ENCODE measurements at places on chromosomes 2 and 18.

- DNase-seq, result no peak
These were observed 22.5 kb upstream of the SIGLEC15 start for GRCh38 chr18:45802814-45803492.

- no peak for DNase-seq
These were observed 75.3 kb upstream of the DDX18 start for GRCh38 chr2:117738991-117739839.

DNA sequence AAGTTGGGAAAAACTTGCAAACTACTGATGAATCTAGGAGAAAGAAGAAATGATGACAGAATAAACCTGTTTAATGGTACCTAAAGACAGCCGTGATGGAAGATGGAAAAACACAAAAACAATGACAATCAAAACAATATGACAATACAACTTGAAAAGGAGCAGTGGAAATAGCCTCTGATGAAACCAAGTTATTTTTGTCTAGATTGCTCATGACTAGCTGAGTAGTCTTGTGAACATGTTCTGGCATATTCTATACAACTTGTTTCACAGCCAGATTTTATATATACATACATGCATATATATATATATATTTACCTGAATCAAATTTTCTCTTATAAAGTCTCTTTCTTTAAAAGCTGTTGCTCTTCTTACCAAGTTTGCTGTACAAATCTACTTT, 439.1 kb downstream of the TGIF1 start:
- DNase-seq, result no peak

DNA sequence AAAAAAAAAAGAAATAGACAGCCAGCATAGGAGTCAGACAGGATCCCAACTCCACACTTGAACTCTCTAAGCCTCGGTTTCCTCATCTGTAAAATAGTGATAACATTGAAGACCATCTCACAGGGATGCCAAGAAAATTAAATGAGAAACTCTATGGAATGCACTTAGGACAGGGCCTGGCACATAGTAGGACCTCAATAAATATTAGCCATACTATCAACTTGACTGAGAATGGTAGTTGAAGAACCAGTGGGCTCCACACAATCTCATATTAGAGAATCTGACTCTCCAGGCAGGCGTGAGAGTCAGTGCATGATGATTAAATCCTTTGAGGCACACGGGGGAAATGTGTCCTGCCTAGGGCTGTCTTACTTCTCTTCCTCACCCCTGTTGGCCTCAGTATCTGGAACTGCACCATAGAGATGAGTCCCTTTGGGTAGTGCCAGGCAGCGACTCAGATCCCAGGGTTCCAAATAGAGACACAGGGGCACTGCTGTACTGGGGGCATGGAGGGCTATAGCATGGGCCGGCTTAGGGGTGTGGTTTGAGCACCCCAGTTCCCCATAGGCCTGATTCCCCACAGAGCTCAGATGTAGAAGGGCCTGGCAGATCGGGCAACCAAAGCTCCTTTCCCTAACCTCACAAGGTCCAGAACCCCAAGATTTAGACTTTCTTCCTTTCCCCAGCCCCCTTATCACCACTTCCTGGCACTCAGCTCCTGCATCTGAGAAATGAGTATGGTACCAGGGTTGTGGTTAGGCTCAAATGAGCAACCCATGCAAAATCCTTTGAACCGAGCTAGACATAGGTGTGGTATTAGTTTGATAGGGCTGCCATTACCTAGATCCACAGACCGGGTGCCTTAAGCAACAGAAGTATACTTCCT, 51.3 kb upstream of the CAB39 start:
- DNase-seq, result no peak

GRCh38 chr2:71856773-71857525, 290.7 kb downstream of the CYP26B1 start:
- peak; percentile 71 for DNase-seq

DNA sequence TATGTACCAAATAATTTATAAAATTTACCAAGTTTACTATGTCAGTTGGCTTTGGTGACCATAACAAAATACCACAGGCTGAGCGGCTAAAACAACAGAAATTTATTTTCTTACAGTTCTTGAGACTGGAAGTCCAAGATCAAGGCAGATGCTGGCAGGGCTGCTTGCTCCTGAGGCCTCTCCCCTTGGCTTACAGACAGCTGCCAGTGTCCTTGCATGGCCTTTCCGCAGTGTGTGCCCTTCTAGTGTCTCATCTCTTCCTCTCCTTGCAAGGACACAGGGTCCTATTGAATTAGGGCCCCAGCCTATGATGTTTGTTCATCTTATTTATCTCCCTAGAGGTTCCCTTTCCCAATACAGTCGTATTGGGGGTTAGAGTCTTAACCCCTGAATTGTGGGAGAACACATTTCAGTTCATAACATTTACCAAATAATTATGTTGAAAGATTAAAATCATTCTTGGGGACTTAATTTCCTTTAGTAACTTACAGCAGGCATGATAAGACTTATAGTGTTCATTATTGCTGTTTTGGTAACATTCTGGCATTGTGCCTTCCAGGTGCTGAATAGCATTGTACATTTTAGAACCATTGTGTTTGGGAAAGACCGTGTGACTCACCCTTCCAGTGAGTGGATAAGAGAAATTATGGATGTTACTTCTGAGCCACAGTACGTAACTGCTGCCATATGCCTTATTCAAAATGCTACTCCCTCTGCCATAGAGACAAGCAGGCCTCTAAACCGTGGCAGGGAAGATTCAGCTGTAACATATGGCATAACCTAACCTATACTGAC, 317.5 kb downstream of the TMX3 start:
- no peak for DNase-seq

GRCh38 chr2:205723179-205723578, 40.9 kb downstream of the NRP2 start:
- DNase-seq, result no peak

DNA sequence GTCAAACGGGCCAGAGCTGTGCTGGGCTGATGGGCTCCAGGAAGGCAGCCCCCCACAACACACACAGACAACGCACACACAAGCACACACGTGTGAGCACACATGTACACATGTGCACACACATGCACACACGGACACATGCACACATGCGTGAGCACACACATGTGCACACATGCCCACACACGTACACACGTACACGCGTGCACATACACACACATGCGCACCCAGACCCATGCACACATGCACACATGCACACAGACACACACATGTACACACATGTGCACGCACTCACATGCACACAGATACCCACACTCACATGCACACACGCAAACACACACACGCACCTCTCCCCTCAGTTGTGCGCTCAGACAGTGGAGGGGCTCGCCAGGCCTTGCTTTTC, 31.2 kb upstream of the HPCAL1 start:
- peak; percentile 58 for DNase-seq

GRCh38 chr2:118548880-118549488, 298.5 kb downstream of the EN1 start:
- DNase-seq, result no peak

DNA sequence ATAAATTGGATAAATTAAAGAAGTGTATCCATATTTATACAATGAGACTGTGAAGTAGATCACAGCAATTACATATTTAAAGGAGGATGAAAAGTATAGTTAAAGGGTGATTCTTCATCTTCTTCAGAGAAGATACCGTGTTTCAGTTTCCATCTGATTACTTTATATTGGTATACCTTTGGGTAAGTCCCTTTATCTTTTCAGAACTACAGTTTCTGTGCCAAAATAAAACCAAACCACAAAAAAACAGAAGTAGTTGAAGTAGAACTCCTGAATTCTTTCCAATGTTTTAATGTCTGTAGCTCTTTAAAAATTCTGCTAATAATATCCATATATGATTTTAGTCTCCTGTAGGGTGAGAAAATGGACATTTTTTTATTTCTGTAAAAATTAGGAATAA, 231.2 kb upstream of the LINC00305 start:
- DNase-seq, result no peak

DNA sequence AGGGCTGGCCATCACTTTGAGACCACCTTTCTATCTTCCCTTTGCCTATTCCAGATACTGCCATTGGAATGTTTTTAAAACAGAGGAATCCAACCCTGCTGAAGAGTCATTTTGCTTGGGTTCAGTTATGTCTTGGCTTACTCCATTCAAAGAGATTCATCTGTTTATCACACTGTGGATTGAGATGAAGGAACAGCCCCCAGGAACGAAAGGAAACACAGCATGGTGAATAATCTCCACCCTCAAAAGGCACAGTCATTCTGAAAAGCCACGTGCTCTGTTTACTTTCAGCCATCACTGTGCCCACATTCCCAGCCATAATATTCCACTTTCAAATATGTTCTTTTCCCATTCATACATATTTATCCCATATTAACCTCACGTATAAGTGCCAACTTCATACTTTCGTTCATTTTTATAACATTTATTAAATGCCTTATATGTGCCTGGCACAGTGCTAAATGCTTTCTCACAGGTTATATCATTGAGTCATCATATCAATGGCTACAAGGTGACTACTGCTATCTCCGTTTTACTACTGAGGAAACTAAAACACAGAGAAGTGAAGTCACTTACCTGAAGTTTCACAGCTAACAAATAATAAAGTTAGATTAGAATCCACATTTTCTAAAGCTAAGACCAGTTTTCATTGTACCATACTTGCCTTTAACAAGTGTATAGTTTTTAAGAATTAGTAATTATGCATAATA, 143.6 kb downstream of the OSR1 start:
- no peak for DNase-seq

GRCh38 chr18:51135364-51135763, 62.1 kb downstream of the MEX3C start:
- no peak for DNase-seq

GRCh38 chr2:112156152-112156986, 18.2 kb downstream of the FBLN7 start:
- DNase-seq, result peak; percentile 65

GRCh38 chr2:130882111-130882690, 45.5 kb downstream of the ARHGEF4 start:
- DNase-seq, result no peak

- DNase-seq, result peak; percentile 79
These were observed 231.2 kb downstream of the AGAP1 start for GRCh38 chr2:235725016-235725489.

GRCh38 chr18:63207835-63208234, 111.7 kb downstream of the BCL2 start:
- no peak for DNase-seq

- DNase-seq, result no peak
These were observed 93.6 kb downstream of the ZEB2 start for GRCh38 chr2:144426355-144426754.

DNA sequence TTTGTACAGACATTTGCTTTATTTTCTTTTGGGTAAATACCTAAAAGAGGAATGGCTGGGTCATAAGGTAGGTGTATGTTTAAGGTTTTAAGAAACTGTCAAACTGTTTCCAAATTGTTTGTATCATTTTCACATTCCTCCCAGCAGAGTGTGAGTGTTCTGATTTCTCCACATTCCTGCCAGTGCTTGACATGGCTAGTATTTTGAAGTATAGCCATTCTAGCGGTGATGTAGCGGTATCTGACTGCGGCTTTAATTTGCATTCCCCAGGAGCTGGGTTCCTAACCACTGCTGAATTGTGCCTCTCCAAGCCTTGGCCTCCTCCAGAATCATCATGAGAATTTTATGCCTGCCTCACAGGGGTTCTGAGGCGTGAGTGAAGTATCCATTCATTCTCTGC, 61.8 kb upstream of the ARL4C start:
- DNase-seq, result no peak

DNA sequence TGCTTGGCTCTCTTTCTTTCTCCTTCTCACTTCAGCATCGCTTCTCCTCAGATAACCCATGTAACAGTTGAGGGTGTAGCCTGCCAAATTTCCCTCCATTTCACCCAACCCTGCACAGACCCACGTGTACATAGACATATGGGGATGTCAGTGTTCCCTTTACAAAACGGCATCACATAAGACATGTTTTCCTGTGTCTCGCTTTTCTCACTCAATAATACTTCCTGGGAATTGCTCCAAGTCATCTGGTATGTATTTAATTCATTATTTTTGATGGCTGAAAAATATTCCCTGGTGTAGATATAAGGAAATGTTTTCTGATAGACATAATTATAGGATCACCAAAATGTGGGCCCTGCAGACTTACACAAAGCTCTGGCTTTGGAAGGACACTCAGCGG, 176.8 kb downstream of the LOXHD1 start:
- DNase-seq, result no peak

- no peak for DNase-seq
These were observed 588 bp downstream of the TMEM214 start for GRCh38 chr2:27033253-27033852.

DNA sequence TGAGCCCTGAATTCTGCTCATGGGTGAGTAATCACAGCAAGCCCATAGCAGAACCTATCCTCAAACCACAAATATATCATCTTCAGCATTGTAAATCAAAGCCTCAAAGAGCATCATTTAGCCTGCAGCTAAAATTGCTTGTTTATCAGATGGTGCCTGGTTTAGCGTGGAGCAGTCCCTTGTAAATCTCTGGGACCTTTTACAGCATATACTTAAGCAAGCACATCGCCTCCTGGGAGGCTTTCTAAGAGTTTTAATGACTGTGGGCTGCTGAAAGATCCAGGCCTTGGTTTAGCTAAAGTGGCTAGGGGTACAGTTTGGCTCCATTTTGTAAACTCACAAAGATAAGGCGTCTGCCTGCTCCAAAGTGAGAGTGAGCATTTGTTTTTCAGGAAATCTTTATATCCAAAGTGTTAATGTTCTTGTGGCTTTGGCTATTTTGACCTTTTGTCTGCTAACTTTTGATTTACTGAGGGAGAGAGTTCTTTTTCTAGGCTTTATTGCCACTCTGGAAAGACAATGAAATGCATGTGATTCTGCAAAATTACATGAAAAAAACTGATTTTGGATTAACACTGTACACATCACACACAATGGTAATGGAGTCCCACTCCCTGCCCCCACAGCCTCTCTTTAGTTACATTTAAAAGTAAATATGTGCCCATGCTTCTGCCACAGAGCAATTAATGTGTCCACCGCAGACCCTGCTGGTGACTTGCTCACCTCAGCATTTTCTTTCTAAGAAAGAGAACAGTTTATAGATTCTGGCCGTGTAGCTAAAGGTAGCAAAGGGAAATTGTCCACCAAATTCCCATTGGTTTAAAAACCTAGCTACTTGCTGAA, 194.8 kb downstream of the LNPK start:
- DNase-seq, result no peak

DNA sequence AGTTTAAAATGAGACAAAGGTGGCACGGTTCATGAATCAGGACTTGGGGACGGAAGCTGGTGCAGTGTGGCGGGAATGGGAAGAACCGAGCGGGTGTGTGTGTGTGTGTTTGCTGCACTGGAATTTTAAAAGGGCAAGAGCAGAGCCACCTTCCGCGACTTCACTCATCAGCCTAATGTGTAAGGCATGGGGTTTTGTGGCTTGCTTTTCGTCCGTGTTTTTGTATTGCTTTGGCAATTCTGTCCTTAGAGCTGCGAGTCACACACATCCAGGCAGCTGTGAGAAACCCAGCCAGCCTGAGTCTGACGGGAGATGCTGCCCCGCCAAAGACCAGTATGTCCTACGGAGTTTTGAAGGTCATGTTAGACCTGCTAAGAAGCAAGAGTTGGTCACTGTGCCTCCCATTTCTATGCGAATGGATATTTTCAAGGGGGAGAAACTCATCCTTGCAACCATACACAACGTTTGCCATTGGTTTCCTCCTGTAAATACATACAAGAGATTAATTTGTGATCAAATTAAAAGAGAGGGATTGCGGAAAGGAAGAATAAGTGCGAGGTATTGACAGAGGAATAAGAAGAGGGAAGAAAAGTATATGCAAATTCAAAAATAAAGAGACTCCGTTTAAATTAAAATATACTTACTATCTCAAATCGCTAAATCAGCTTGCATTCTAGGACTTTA, 665 bp upstream of the CACNB4 start:
- DNase-seq, result no peak

- no peak for DNase-seq
These were observed 94.4 kb downstream of the MEP1B start for GRCh38 chr18:32284284-32284683.

Data from coronary artery (tissue), 2 donors.